ENCODE measurements at places on chromosomes 7 and 10.
A peak's percentile ranks its signal among the peaks of the same experiment; 100 is the strongest.

- DNase-seq, result no peak
These were observed 18.3 kb downstream of the KLLN start for GRCh38 chr10:87844837-87845623.

DNA sequence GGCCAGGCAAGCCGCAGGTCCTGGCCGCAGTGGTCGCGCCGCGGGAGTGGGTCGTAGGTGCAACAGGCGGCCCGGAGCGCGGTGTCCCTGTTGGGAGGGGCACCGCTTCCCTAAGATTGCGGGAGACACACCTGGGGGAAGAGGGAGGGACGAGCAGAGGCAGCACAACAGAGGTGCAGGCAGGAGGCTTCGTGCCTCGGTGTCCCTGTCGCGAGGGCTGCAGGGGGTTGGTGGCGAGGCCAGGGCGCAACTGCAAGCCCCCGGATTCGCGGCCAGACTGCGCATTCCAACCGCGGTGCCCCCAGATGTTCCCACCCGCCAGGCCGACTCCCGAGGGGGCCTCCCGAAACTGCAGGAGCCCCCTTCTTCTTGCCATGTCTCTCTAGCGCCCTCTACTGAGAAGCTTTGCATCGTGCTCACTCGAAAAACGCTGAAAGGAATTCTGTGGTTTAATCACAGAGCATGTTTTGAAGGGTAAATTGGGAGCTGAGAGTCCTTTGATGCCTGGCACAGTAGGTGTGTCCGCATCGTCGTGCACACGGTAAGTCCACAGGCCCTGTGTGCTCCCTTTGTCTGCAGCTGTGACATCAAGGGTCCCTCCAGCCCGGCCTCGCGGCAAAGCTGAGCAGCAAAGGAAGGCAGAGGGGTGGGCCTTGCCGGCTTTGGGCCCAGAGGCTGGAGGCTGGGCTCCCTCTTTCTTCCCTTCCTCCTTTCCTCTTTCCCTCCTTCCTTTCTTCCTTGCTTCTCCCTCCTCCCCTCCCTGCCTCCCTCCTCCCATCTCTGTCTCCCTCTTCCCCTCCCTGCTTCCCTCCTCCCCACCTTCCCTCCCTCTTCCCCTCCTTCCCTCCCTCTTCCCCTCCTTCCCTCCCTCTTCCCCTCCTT lies 6.2 kb upstream of the MBL2 start:
- no peak for DNase-seq

DNA sequence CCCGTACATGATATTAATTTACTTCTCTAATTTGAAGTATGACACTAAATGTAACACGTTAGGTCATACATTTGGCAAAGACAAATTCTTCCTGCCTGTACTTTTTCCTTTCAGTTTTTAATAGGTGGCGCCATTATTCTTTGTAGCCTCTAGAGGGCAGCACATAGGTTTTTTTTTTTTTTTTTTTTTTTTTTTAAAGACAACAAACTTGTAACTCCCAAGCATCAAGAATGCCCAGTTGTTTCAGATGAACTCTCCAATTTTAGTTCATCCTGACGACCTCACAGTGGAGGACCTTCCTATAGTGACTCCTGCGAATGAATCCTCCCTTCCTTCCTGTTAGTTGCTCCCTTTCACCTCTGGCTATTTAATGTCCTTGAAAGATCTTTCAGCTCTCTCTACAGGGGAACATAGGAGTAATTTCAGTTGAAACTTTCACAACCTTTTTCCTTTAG lies 139.3 kb upstream of the HDAC9 start:
- no peak for DNase-seq

DNA sequence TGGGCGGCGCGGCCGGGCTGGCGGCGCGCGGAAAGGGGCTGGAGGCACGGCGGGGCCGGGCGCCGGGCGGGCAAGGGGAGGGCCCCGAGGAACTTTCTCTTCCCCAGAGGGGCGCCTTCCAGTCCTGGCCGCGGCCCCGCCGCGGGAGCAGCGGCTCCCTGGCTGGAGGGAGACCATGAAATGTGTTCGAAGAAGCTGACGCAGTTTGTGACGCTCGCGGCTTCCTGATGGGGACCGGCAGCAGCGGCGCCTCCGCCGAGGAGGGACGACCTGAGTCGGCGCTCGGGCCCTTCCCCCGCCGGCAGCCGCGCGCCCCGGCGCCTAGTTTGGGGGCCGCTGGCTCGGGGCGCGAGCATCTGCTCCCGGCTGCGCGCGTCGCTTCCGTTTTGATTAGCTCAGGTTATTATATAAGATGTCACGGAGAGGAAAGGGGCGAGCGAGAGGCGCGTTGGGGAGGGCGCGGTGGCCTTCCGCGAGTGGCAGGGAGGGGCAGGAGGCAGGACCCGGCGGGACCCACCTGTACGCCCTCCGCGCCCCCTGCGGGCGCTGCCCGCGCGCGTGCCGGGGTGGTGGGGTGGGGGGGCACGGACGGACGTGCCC lies 57.1 kb upstream of the PCGF5 start:
- DNase-seq, result peak; percentile 50

DNA sequence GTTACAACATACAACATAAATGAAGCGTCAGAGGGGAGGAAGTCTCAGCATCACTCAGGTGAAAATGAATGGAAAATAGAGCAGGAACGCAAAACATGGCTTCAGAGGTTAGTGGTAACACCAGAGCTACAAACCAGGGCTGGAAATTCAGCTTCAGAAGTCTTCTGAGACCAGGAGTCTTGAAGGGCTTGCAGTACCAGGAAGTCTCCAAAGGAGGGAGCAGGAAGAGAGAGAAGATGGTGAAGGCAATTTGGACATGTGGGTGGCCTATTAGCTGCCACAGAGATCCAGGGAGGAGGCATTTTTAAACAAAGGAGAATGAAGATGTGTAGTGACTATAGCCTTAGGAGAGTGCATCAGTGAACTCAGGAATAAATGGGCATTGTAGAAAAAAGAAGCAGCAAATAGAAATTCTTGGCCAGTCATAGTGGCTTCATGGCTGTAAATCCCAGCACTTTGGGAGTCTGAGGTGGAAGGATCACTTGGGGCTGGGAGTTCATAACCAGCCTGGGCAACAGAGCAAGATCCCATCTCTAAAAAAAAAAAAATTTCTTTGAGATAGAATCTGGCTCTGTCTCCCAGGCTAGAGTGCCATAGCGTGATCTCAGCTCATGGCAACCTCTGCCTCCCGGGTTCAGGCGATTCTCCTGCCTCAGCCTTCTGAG lies 9.3 kb upstream of the TET1 start:
- DNase-seq, result peak; percentile 84

GRCh38 chr7:108561047-108561619 lies 8.4 kb downstream of the THAP5 start:
- no peak for DNase-seq
